Inflammatory macrophage treated with lipopolysaccharide for 1 hour (primary cell): ENCODE measurements at places on chromosomes 12 and 14.

- no peak for DNase-seq
Measured at GRCh38 chr12:6970096-6970527, 352 bp downstream of the PHB2 start.

GRCh38 chr14:69335371-69335771, 62.7 kb downstream of the ERH start:
- DNase-seq, result no peak

- DNase-seq, result peak; percentile 78
Measured at GRCh38 chr12:68317047-68317667, 15.0 kb downstream of the MDM1 start.

DNA sequence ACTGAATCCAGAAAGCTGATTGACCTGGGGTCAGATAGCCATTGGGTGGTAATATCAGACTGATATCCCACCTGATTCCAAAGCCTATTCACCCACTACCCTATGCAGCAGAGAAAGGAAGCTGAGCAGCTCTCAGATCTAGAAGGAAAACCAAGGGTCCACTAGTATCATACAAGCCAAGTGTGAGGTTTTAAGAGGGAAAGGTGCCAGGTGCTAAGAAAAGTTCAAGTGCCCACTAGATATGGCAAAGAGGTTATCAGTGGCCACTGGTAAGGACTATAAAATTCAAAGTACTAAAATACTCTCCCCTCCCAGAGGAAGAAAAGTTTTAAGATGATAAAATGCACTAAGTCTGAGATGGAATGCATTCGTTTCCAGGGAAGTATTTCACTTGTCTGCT, 85.6 kb downstream of the PPM1H start:
- DNase-seq, result no peak

- no peak for DNase-seq
Measured at GRCh38 chr12:117567644-117568216, 206.3 kb upstream of the NOS1 start.

GRCh38 chr12:2904260-2904659, 13.6 kb downstream of the TULP3 start:
- no peak for DNase-seq

GRCh38 chr14:69137416-69137815, 15.5 kb downstream of the DCAF5 start:
- DNase-seq, result no peak

GRCh38 chr14:89325299-89325883, 91.6 kb downstream of the FOXN3 start:
- DNase-seq, result no peak

DNA sequence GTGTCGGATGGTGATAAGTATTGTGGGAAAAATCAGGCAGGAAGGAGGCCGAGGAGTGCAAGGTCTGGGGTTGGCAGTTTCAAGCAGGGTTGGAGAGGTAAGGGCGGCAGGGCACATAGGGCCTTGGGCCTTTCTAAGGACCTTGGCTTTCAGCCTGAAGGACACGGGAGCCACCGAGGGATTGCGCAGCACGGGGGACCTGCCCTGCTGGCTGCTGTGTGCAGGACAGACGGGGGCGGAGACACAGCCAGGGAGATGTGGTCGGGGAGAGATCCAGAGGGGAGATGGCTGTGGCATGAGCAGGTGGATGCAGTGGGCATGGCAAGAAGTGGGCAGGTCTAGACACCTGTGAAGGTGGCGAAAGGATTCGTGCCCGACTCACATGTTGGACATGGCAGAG, 14.7 kb downstream of the OTUB2 start:
- no peak for DNase-seq

- DNase-seq, result no peak
Measured at GRCh38 chr12:39805651-39806050, 186.0 kb upstream of the ABCD2 start.

- DNase-seq, result no peak
Measured at GRCh38 chr12:21764065-21764464, 10.4 kb downstream of the KCNJ8 start.

- peak; percentile 76 for DNase-seq
Measured at GRCh38 chr12:122888232-122888752, 7.6 kb downstream of the VPS37B start.

DNA sequence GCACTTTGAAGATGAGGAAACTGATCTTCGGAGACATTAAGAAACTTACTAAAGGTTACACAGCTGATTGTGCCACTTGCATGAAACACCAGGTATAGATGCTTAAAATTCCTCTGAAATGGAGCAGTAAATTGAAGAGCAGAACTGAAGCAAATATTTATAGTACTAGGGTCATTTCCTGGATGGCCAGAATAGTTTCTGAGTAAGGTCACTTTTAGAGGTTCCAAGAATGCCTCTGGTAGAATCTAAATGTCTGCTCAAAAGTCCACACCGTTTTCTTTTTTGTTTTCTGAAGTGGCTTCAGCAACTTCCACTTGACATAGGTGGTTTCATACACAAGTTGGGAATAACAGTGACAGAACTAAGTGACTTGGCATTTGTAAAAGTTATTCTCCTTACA, 19.4 kb downstream of the TPH2 start:
- DNase-seq, result no peak

- DNase-seq, result no peak
Measured at GRCh38 chr14:39419272-39419671, 13.0 kb downstream of the FBXO33 start.

GRCh38 chr12:70091021-70091521, 152.2 kb upstream of the CNOT2 start:
- DNase-seq, result no peak

GRCh38 chr14:102973706-102974285, 51.3 kb downstream of the AMN start:
- peak; percentile 31 for DNase-seq

- DNase-seq, result no peak
Measured at GRCh38 chr12:3685830-3686229, 67.1 kb downstream of the CRACR2A start.

DNA sequence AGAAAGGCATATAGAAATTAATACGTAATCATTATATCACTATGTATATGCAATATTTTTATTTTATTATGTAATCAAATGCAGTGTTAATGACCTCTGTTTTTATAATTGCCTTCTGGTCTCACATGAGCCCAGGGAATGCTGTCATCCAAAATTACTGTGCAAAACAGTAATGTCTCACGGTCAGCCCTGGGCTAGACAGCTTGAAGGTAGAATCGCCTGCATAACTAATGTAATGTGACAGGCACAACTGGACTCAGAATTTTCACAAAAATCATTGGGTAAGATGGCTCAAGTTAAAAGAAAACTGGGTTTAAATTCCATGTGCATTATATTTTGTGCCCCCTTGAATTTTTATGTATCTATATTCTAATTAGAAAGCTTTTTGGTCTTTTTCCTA, 293.3 kb downstream of the PPFIA2 start:
- no peak for DNase-seq

DNA sequence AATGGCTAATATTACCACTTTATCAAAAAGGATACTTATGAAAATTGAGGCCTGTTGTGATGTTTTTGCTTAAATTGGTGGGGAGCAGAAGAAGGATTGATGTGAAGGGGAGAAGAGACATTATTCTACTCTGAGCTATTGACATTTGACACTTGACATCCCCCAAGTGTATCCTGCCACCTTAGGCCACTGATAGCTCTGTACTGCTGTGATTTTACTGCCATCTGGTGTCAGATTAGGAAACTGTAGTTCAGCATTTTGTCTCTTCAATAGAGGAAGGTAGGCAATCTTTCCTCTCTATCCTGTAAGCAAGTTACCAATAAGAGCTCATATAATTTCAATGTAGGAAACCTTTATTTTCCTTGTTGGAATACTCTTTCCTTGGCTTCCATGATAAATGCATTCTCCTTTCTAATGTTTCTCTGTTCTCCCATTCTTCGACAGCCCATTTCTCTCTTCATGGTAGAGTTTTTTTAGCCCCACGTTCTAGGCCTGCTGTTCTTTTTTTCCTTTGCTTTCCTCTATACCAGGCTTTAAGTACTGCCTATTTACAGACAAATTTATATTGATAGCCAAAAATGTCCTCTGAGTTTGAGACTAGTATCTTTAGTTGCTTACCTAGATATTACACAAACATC, 46.3 kb downstream of the PPHLN1 start:
- peak; percentile 80 for DNase-seq

DNA sequence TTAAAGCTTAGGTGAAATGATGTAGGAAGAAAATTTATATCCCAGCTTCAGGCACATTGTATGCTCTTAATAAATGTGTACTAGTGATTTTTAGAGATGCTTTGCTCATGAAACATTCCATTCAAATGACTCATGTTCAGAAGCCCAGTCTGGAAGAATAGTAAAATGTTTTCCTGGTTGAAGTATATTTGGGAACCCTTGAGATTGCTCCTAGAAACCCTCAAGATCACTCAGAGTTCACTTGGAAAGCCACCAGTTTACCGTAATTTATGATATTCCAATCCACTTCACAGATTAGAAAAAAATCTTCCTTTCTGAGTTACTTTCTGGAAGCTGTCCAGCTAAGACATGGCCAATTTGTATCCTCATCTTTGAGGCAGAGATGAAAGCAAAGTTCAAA, 186.4 kb downstream of the SYT10 start:
- DNase-seq, result no peak

DNA sequence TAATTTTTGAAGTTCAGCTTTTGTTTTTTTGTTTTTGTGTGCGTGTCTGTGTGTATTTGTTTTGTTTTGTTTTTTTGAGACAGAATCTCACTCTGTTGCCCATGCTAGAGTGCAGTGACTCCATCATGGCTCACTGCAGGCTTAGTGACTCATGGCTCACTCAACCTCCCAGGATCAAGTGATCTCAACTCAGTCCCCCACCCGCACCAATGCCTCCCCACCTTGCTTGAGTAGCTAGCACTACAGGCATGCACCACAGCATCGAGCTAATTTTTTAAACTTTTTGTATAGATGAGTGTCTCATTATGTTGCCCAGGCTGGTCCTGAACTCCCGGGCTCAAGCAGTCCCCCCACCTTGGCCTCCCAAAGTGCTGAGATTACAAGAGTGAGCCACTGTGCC, 981.4 kb downstream of the BCL11B start:
- DNase-seq, result no peak

DNA sequence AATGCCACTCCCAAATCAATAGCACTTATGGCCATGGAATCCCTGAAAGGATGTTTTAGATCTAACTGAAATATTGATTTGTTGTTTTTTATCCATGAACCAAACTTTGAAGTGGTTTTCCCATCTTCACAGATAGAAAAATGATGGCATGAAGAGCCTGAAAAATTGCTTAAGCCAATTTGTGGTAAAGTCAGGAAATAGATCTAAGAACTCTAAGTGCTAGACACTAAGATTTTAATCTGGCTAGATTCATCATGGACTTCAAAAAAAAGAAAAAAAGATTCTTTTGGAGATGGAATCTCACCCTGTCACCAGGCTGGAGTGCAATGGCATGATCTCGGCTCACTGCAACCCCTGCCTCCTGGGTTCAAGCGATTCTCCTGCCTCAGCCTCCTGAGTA, 45.0 kb upstream of the STRN3 start:
- no peak for DNase-seq

DNA sequence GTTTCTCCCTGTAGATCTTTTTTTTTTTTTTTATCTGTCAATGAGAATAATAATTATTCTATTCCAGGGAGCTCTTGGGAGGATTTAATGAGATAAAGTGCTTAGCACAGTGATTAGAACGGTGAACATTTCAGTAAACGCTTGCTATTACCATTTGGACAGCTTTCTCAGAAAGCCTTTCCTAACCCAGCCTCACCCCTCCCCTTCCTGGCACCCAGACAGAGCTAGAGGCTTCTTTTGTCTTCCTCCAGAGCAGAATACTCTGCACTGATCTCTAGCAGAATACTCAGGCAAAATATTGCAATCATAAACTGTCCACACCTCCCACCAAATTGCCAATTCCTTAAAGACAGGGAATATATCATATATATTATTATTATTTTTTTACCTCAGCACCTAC, 66.6 kb downstream of the ERGIC2 start:
- DNase-seq, result no peak

- no peak for DNase-seq
Measured at GRCh38 chr14:21308132-21308478, 28.2 kb downstream of the RPGRIP1 start.

DNA sequence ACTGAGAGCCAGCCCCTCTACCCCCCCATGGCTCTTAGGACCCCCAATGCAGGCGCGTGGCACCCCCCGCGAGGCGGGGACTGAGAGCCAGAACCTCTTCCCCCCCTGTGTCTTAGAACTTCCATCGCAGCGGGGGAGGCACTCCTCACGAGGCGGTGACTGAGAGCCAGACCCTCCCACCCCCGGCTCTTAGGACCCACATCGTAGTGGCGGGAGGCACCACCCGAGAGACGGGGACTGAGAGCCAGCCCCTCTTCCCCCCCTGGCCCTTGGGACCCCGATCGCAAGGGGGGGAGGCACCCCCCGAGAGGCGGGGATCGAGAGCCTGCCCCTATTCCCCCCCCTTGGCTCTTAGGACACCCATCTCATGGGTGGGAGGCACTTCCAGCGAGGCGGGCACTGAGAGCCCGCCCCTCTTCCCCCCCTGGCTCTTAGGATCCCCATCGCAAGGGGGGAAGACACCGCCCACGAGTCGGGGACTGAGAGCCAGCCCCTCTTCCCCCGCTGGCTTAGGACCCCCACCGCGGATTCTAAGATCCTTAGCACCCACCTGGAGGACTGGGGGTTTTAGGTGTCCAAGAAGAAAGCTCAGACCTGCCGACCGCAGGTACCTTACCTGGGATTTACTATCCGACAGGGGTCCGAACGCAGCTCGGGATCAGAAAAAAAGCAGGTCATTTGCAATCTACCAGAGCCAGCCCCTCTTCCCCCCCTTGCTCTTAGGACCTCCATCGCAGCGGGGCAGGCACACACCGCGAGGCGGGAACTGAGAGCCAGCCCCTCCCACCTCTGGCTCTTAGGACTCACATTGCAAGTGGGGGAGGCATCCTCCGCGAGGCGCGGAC, 44.9 kb downstream of the DDX11 start:
- DNase-seq, result peak; percentile 17

DNA sequence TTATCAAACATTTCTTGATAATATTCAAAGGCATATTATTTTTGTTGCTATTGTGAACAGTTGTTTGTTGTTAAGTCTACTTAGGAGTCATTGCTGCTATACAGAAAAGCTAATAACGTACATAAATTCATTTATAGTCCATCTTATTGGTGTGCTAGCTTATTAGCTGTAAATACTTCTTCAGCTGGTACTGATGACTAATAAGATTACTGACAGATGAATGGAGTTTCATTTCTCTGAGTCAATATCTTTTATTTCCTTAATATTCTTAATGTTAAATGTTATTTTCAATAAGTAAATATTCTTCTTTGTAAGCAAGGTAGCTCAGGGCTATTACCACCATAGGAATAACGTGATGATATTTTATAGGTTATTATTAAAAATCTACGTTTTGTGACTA, 139.4 kb upstream of the SLCO1C1 start:
- no peak for DNase-seq

GRCh38 chr12:48486679-48487078, 4.4 kb downstream of the C12orf54 start:
- DNase-seq, result no peak
